ENCODE measurements at places on chromosomes 2 and 18.

GRCh38 chr2:131168538-131168937 lies 40.8 kb upstream of the POTEE start:
- no peak for DNase-seq

- DNase-seq, result no peak
These were observed 34.1 kb upstream of the KLHL29 start for GRCh38 chr2:23350792-23351355.

DNA sequence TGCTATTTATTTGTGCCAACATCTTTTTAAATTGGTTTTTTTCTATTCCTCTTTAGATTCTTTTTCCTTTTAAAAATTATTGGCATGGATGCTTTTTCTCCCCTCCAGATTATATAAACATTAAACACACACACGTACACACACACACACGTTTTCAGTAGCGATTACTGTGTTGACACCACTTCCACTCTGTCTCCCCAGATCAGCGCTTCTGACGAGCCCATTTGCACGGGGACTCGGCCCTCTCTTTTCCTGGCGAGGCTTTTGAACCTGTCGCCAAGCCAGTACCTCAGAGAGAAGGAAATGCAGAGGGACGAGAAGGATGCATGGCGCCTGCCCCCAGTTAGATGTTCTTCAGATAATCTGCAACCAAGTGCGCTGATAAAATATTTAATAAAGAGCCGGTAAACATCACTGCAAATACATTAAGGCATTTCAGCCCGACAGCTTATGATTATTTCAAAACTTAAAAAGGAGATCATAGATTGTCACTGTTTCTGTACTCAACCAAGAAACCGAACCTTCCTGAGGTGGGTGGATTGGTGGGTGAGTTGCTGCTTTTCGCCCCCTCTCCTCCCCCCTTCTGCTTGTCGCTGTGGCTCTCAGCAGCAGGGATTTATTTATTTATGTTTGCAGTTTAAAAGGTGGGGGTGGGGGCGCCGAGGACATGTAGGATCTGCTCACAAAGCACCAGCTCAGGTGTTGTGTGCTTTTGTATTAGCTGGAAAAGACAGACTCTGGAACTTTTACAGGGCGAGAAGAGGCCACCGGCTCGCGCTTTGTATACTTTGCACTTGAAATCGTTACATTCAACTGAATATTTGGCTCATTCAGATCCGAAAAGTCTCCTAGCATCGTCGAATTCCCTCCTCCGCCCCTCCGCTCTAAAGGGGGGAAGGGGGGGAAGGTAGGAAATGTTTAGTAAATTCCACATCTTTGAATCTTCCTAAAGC lies 787 bp upstream of the TBR1 start:
- no peak for DNase-seq

DNA sequence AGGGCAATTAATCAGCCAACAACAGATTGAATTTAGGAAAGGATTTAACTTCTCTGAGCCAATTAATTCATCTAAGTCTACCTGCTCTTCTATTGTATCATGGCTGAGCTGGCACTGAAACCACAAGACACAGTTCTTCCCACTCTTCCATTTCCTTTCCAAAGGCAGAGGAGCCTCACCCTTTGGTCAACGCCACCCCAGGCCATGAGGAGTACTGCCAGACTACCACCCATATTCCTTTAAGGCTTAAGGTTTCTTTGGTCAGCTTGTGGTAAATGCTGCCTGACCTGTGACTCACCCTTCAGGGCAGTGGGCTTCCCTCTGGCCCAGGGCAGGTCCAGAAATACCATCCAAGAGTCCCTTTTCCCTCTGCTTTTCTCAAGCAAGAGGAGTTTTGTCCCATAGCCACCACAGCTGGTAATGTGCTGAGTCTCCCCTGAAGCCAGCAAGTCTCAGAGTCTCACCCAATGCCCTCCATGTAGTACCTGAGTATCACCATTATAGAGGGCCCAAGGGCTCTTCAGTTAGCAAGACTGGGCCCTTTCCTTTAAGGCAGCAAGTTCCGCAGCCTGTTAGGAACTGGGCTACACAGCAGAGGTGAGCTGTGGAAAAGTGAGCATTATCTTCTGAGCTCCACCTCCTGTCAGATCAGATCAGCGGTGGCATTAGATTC lies 900.5 kb upstream of the CRIM1 start:
- no peak for DNase-seq

DNA sequence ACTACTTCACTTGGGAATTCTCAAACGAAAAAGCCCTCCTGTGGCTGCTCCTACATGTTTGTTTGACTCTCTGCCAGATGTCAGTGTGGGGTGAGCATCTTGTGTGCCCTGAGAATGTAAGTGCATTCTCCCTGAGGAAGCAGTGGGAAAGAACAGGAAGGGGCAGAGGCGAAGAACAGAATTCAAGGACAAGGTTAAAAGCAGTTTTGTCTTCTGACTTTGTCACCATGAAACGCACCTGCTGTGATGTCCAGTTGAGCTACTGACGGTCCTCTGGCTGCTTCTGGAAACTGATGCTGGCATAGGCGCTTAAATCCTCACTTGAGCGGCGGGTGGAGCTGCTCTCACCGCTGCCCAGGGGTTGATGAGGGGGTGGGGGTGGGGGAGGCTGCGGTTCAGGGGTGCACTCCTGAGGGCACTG lies 4.9 kb downstream of the IRS1 start:
- DNase-seq, result peak; percentile 33

GRCh38 chr2:71720596-71721361 lies 267.4 kb downstream of the DYSF start:
- DNase-seq, result no peak

GRCh38 chr2:172859581-172860335 lies 124.1 kb downstream of the RAPGEF4 start:
- DNase-seq, result no peak

GRCh38 chr18:60027397-60027796 lies 127.6 kb downstream of the PMAIP1 start:
- no peak for DNase-seq

DNA sequence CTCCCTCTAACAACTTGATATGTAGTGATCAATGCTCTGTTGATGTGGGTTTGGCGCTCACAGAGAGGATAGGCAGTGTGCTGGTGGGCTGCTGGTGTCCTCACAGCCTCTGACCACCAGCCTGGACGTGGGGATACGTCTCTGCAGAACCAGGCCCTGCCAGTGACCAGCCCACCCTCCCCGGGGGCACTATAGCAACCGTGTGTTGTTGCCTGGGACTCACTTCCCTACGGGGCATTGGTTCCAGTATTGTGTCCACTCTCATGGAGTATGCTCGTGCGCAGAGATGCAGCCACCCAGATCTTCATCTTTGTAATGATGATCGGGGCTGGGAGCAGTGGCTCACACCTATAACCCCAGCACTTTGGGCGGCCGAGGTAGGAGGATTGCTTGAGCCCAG lies 180.1 kb downstream of the LDLRAD4 start:
- DNase-seq, result no peak

GRCh38 chr2:33250417-33251029 lies 225.9 kb upstream of the RASGRP3 start:
- DNase-seq, result no peak

DNA sequence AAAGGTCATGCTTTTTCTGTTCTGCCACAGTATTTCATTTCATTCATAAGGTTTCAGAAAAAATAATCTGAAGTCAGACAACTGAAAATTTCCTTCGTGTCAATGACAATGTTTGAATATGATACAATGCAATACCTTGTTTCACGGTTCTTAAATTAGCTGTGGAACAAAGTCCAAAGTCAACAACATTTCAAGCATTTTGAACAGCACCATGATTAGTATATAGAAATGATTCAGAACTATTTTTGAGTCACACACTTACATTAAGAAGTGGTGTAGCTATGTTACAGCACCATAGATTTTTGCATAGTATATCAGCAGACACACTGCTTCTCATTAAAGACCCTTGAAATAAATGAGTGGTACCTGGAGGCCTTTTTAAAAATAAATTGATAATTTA lies 178.3 kb upstream of the DSEL start:
- DNase-seq, result no peak

DNA sequence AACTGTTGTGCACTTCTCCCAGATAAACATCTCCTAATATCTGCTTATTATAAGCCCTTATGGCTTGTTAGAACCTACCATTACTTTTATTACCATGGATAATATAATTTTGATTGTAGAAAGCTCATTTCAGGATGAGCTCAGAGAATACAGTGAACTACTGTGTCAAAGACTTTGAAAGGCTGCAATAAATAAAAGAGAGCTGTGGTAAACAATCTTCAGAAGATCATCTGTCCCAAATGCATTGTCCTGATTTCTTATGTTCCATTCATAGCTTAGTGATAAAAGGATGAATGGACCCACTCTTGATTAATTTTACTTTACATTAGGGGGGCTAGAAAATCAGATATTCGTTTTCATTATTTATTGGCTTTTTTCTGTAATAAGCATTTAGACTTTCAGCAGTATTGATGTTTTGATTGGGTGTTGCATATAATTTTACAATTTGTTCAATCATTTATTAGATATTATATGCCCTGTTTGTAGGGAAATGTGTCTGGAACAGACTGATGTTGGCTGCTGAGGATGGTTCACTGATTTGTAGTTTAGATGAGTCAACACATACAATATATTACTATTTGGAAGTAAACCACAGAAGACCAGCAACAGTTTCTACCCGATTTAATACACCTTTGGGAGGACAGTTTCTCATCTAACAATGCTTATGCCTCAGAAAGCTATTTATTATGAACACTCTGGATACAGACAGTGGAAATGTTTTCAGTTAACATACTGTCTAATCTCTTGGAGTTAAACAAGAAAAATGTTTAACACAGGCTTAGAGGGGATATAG lies 147.2 kb downstream of the TMEFF2 start:
- no peak for DNase-seq

- DNase-seq, result no peak
These were observed 59.8 kb downstream of the SH3BP4 start for GRCh38 chr2:235011607-235011928.

GRCh38 chr2:25831746-25832449 lies 46.4 kb downstream of the ASXL2 start:
- DNase-seq, result no peak

GRCh38 chr2:221518935-221519625 lies 53.0 kb downstream of the EPHA4 start:
- DNase-seq, result no peak

DNA sequence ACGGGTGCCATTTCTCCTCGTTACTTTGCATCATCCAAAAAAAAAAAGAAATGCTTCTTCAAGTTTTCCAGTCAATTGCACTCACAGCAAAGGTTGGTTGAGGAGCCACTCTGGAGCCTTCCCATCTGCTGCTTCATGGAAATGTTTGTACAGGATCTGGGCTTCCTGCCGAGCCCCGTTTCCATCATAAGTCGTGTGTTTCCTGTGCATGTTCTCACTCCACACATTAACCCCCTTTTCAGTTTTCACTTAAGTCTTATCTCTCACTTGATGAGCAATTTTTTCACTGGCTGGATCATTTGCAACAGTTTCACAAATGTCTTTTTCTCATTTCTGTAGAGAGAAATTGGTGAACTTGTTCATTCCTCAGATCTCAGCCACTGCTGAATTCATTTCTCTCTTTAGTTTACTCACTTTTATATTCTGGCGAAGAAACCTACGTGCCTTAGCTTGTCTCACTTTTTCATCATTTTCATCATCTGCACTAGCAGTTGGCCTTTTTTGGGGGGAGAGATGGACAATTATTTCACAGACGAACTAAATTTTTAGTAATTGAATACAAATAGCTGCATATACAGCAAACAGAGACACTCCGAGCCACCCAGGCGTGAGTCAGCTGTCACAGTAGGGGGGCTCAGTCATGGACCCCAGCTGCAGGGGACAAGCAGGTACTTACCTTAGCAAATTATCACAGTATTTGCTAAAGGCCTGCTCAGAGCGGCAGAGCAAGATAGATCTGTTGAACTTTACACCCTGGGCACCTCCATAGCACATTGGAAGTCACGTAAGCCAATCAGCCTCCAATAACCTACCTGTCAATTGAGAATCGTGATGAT lies 750.8 kb upstream of the ID2 start:
- DNase-seq, result peak; percentile 49

GRCh38 chr2:231696004-231696367 lies 12.3 kb upstream of the PTMA start:
- peak; percentile 49 for DNase-seq

DNA sequence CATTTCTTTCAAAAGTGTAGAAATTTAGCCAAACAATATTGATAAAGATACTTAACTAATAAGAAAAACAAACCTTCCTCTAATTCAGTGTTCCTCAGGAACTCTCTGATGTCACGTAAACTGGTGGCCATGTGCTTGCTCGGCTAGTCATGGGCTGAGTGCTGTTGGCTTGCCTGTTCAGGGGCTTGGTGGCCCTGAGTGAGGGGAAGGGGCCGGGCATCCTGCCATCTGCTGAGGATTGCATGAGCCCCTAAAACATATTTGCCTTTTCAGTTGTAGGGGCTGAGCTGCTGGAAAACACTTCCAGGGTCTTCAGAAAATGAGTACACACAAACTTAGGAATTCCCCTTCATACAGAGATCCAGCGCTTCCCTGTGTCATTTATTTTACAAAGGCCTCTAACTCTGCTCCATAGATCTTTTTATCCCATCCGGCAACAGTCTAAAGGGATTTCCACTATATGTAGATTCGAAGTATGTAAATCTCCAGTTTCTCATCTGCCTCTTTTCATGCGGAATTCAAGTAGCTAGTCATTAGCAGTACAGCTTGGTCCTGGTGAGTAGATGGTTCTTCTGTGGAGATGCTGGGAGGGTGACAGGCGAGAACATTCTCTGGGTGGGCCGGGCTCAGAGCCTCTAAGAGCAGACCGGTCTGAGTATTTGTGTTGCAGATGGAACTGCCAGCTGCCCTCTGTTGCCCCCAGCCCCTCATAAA lies 20.1 kb upstream of the NFATC1 start:
- DNase-seq, result no peak

DNA sequence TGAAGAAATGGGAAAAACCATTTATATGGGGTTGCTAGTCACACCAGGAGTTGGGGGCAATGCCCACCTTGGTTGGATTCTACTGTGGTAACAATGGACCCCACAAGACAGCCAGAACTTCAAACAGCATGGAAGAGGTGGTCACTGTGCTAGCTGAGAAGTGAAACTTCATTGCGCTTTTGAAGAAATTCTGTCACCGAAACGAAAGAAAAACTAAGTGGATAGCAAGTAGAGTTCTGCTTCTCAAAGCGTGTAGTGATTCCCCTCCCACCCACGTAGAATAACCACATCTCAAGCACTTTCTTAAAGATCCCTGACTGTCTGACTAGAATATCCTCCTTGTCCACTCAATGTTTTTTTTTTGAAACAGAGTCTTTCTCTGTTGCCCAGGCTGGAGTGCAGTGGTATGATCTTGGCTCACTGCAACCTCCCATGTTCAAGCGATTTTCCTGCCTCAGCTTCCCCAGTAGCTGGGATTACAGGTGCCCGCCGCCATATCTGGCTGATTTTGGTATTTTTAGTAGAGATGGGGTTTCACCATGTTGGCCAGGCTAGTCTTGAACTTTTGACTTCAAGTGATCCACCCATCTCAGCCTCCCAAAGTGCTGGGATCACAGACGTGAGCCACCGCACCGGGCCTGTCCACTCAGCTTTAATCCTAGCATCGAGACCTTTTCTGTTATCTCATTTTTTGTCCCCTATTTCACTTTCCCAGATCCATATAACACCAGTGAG lies 30.1 kb upstream of the CCL20 start:
- DNase-seq, result no peak
